ENCODE measurements at places on chromosomes 11 and 22.
A peak's percentile ranks its signal among the peaks of the same experiment; 100 is the strongest.

GRCh38 chr11:112211536-112211935 is 14.7 kb upstream of the PTS start:
- peak; percentile 42 for DNase-seq

DNA sequence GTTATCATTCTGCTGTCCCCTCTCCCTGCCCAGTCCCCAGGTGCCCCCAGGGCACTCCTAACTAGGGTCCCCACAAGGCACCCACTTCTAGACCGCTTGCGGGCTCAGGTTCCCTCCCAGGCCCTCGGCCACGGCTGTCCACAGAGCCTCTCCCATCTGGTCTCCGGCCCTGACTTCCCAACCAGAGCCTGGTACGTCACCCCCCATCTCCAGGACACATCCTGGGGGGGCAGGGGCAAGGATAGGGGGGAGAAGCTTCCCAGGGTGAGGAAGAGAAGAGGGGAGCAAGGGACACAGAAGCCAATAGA is 457 bp downstream of the SSTR3 start:
- no peak for DNase-seq

- DNase-seq: no peak
These were observed 258.3 kb downstream of the ETS1 start for GRCh38 chr11:128328955-128329551.

DNA sequence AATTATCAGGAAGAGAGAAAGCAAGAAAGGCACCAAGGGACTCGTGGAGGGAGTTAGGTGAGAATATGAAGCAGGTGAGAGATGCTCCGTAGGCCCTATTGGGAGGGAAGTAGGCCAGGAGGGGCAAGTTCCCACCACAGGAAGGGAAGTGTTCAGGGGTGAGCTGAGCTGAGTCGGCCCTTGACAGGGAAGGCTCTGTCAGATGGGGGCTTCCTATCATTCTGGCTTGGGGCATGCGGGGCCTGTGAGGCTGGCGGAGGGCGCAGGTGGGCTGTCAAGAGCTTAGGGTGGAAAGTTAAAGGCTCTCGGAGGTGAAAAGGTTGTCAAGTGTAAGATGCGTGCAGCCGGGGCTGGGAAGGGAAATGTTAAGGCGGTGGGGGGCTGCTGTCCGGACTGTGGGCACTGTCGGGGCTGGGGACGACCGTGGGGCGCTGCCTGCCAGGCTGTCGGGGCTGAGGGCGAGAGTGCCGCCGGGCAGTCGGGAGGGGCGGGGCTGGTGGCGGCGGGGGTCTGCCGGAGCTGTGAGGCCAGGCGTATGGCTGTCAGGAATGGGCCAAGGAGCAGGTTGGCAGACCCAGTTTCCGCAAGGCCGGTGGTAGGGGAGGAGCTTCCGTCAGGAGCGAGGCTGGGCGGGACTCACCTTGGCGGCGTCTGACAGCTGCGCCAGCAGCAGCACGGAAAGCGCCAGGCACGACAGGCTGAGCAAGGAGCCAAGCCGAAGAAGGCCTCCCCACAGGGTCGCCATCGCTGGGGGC is 496 bp downstream of the TMEM9B start:
- peak; percentile 84 for DNase-seq

GRCh38 chr11:80593648-80594374 is 1153.0 kb upstream of the TENM4 start:
- no peak for DNase-seq

DNA sequence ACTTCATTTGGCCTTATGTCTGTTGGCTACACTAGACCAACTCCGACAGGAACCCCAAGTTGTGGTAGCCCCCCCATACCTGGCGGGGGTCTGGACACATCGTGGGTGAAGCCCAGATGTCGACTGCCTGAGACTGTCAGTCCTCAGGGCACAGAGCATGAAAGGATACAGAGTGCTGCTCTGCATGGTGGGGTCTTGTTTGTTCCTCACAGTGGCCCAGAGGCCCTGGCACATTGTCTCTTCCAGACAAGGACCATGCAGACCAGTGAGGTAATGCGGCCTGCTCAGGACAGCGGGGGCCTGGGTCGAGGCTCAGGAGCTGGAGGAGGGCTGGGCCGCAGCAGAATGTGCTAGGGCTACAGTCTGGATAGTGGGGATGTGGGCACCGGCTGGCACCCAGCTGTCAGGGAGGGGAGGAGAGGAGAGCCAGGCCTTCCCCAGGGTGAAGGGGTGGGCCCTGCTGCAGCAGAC is 14.6 kb downstream of the CAPN5 start:
- no peak for DNase-seq

DNA sequence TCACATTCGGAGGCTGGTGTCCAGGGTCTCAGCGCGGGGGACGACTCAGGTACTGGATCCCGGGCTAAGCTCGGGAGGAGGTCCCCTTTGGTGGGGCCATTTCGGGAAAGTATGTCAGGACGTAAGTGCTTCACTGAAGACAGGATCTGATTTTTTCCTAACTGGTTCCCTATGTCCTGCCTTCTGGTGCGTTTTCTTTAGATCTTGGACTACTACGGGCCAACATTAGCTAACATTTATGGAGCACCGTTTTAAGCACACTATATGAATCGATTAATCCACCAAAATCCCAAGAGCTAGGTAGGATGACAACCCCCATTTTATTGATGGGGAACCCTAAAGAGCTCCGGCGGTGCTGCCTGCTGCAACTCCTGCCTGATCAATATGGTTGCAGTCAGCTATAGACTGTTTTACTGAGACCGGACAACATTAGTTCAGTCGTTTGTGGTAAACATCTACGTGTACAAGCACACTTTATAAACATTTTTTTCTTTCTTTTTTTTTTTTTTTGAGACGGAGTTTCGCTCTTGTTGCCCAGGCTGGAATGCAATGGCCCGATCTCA is 17.0 kb upstream of the WDR74 start:
- DNase-seq: no peak

- DNase-seq: peak; percentile 9
These were observed 49.3 kb downstream of the AHNAK start for GRCh38 chr11:62497132-62497801.

DNA sequence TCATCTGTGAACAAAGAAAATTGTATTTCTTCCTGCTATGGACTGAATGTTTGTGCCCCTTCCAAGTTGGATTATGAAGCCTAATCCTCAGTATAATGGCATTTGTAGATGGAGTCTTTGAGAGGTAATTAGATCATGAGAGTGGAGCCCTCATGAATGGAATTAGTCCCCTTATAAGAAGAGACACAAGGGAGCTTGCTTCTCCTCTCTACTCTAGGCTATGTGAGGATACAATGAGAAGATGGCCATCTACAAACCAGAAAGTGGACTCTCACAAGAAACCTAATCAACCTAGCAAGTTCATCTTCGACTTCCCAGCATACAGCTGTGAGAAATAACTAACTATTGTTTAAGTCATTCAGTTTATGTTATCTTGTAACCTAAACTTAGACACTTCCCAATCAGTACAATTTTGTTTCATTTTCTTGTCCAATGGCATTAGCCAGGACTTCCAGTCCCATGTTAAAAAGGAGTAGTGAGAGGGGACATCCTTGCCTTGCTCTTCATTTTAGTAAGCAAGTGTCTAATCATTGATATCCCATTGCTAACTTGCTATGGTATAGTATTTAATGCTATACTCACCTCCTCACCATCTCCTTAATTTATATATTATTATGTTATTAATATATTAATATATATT is 45.7 kb downstream of the PDGFD start:
- no peak for DNase-seq

GRCh38 chr11:47087801-47088200 is 88.9 kb downstream of the ARFGAP2 start:
- no peak for DNase-seq

DNA sequence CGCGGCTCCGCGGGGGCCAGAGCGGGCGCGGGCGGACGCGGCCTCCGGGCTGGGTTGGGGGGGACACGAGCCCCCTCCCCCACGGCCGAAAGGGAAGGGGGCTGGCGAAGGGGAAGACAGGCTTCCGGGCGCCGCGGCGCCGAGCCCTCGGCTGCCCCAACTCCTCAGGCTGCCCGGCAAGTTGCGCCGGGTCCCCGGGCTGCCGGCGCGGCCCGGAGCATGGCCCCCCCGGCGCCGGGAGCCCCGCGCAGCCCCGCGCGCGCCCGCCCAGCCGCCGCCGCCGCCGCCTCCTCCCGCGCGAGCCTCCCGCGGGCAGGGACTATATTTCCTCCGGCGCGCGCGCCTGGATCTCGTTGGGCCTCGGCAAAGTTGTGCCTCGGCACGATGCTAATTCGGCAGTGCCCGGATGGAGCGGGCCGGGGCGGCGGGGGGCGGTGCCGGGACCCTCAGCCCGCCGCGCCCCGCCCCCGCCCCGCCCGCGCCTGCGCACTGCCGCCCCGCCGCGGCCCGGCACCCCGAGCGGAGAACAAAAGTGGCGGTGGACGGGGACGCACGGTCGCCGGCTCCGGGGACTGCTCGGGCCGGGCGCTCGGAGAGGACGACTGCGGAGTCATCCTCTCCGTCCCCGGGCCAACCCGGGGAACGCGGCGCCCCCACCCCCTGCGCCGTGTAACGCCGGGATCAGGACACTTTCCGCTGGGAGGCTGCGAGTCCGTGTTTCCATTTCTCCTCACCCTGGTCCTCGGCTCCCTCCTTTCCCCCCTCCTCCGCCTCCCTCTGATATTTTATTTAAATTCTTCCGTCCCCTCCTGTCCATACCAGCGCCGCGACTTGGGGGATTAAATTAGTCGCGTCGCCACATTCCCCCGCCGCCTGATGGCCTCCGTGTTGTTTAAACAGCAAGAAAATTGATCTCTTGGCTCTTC is at the start of gene PHF21B:
Gene PHF21B, minus strand, starts transcription at position 400 of the 926 bp plus-strand sequence. CDS start 456 bp downstream, outside the sequence.
- peak; percentile 12 for DNase-seq

DNA sequence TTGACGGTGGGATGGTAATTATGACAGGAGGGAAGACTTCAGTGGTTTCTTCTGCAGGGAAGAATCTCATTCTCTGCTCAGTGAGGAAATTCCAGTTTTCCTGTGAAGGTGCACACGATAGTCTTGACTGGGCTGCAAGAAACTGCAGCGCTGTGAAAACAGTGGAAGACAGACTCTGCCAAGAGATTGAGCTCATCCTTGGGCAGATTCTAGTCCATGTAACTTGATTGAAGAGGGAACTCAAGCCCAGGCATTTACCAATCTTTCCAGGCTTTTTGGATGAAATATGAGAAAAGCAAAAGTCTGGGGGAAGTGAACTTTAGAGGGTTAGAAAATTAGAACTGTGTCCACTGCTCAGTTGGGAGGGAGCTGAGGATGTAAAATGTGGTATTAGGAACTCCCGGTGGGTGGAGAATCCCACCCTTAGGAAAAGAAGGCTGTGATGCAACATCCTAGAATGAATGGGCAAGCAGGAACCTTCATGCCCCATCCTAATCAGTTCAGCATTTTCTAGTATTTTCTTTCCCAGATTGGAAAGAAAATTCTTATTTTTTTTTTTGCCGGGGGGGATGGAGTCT is 212.6 kb downstream of the DBX1 start:
- no peak for DNase-seq

DNA sequence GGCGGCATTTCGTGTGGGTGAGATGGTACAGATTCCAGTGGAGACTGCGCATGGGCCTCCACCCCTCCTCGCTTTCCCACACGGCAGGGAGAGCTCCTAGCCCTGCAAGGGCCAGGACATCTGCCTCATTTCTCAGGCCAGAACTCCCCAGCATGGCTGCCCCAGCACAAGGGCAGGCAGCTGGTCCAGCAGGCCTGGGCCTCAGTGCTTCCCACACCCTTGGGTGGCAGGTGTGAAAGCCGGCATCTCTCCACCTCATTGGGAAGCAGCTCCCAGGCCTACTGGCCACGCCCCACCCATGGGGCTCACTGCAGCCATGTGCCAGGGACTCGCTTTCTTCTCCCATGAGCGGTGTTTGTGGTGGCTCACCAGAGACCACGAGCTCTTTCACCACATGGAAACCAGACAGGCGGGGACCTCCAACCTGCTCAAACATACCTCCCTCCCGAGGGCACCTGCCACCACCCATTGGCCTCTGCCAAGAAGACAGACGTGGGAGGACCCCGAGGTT is 79.1 kb downstream of the NAT10 start:
- DNase-seq: no peak

DNA sequence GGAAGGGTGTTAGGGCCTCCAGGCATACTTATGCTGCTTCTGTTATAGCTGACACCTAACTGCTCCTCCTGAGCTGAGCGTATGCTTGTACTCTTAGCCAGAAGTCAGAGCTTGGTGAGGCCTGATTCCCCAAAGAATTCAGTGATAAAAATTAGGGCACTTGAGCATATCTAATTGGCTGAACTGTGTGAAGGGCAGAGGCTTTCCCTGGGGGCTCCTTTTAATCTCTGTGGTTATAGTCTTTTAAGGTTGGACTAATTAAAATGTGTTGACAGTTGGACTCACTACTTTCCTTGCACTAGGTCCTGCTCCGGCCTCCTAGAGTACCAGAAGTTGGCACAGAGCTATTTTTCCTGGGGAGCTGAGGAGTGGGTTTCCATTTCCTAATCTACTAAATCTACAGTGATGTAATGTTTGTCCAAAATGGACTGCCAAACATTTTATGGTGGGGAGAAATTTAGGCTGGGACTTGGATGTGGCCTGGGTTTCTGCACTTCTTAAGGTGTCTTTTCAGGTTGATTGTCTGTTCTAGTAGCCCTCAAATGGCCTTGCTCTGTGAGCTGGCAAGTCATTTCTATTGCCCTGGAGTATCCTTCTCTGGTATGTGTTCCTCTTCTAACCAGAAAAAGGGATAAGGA is 18.4 kb downstream of the STIM1 start:
- no peak for DNase-seq

DNA sequence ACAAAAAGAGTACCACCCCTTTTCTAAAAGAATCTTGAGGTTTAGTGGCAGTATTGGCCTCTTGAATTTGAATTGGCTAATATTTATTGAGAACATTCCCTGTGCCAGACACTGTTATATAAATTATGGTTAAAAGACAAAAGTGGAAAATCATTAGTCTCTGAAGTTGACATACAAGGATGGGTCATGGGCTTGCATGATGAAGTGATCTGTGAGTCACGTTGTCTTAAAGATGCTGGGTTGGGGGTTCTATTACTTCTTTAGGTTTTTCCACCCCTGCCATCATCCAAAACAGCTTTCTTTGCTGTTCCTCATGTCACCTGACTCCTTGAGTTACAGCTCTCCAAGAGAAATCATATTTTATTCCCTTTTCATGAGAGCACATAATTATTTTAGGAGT is 85.0 kb downstream of the CD44 start:
- no peak for DNase-seq

- DNase-seq: no peak
These were observed 1480.4 kb downstream of the FAM181B start for GRCh38 chr11:81253244-81253643.

- no peak for DNase-seq
These were observed 725.0 kb downstream of the METTL15 start for GRCh38 chr11:28833169-28833568.

GRCh38 chr11:9868641-9869040 is 204.8 kb downstream of the SWAP70 start:
- DNase-seq: no peak

DNA sequence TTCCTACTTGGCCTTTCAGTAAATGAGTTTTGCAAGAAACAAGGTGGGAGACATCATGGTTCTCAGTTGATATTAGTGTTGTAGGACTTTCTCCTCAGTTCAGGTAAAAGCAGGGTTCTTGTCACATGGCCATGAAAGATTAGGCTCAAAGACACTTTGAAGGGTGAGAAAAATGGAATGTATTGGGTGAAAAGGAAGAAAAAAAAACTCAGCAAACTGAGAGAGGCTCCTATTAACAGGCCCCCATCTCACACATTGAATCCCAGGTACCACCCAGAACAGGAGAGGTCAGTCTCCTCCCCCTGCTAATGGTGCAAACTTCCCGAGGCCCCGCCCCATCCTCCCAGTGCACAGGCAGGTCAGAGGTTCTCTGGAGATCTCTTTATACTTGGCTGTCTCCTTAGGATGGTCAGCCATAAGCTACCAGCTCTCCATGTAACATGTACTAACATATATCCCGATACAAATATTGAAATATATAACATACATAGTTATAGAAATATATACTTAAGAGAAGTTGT is 62.2 kb downstream of the MICAL2 start:
- no peak for DNase-seq

Measured in activated CD4-positive, alpha-beta T cell treated with anti-CD3 and anti-CD28 coated beads, Interleukin-2, Interleukin-4, amounts not matched to agents 100 ng/mL and 50 ng/mL, durations not matched to agents 16 hours and 8 hours (primary cell).